ENCODE measurements at places on chromosomes 4 and X.

GRCh38 chrX:45758319-45758718, 557.6 kb upstream of the DIPK2B start:
- DNase-seq, result peak; percentile 89

- DNase-seq, result no peak
Observed at GRCh38 chrX:13996650-13997049, 33.0 kb downstream of the GEMIN8 start.

- no peak for DNase-seq
Observed at GRCh38 chr4:88573995-88574394, 18.3 kb upstream of the HERC3 start.

DNA sequence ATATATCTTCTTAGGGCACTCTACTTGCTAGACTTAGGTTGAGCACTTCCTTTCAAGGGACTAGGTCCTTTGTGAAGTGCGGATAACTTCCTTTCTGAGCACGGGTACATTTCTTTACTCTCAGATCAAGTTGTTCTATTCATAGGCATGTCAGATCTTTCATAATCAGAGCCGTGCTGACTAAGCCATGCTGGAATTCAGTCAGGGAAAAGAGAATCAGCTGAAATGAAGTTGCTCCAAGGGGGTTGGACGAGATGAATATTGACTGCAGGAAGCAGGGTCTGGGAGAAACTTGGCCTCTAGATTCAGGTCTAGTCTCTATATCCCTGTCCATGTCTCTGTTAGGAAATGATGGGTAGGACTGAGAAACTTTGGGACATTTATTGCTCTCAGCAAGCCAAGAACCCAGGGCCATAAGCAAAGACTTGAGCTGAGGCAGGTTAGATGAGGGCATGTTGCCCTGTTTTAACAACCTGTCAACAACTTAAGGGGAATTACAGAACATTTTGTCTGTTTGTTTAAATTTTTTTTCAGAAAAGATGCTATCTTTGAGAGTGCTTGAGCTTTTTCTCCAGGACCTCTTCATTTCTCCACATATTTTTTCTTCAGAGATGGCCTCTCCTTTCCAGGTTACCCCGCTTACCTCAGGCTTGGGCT, 28.3 kb downstream of the AREG start:
- no peak for DNase-seq

DNA sequence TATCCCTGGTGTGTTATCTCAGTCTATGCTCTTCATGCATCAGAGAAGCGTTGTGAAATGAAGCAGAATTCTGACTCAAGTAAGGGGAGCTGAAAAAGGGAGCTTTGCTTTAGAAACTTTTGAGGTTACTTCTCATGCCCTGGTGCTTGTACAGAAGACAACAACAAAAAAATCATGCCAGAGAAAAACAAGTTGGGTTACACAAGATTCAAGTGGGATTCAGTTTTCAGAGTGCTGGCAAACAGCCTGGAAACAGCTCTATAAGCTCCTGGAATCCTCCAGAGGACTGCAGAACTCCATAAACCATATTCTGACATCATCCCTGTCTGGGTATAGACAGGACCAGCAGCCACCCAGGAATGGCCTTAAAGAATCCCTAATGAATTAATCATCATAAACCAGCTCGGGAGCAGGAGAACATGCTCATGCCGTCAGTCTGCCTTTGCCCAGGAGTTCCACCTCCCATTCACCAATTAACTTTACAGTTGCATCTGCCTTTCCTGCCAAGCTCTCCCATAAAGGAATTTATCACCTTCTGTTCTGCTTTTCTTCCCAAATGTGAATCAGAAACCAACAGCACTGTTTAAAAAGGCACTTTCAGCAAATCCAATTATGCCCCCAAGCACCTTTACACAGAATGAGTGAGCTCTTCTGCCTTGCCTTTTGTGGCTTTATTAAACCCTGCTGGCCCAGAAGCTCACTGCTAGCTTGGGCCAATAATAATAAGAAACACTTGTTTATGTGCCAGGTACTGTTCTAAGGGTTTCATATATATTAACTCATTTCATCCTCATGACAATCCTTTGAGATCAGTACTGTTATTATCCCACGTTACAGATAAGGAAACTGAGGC, 54.5 kb upstream of the FBXW7 start:
- DNase-seq, result no peak

GRCh38 chrX:39456894-39457604, 640.7 kb downstream of the BCOR start:
- DNase-seq, result no peak

DNA sequence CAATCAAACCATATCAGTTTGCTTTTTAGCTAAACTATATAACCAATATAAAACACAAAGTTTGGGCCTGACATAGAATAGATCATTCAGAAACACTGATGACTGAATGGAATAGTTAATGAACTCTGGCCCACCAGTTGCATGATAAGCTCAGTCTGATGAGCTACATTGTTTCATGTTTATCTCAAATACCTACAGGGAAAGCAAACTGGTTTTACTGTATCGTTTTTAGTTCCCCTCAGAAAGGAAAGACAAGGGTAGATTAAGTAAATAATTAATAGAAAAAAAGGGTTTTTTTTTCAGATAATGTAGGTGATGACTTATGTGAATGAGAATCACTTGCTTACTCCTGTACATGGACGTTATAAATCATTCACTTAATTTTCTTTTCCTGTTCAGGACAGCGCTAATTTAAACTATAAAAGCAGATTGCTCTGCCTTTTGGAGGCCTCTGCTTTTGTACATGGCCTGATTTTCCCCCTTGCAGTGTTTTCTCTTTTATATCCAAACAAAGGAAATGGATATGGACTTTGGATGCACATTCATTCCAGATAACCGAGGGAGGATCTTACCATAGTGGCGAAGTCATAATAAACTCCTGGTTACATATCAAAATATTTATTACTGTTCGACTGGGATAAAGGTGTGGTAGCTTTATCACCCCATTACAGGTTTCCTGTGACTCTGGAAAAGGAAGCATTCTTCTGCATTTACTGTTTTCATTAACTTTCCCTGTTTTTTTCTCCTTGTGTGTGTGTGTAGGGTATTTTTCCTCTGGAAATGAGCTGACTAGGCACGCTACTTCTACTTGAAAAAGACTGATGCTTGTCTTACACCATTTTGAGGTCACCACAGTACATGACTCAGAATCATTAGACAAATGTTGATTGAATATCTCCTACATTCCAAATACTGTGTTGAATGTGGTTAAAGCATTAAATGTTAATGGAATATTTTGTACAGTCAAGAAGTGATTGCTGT, 373.1 kb upstream of the HS3ST1 start:
- DNase-seq, result no peak

DNA sequence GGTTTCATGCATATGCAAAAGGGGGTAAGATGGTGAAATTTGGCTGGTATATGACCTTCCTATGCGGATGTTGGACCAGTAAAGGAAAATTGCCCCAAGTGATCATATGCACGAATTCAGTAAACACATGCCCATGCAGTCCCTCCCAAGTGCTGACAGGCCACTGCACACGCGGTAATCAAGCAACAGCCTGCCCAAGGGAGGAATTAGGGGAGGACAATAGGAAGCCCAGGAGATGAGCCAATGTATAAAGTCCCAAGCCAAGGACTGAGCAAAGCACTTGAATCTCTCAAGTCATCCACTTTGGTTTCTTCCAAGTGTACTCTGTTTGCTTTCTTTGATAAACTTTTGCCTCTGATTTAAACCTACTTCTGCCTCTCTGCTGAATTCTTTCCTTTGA, 21.1 kb downstream of the MAGEB16 start:
- DNase-seq, result no peak

- DNase-seq, result no peak
Observed at GRCh38 chr4:173039617-173040577, 128.7 kb upstream of the GALNT7 start.

- peak; percentile 21 for DNase-seq
Observed at GRCh38 chrX:19554786-19555185, 39.5 kb upstream of the MAP3K15 start.

DNA sequence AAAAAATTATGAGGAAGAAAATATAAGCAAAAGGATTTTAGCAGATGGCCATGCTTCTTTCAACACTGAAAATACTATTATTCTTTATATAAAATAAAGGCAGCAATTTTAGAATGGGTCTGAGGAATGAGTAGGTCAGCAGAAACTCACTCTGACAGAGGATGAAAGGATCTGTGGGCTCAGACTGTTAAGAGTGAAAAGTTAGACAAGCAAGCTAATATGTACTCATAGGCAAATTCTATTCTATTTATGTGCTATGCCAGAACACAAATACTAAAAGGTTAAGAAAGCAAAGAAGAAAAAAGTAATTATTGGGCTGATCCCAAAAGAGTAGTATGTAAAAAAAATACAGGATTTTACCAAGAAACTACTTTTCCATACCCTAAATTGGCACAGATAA, 13.9 kb downstream of the LCORL start:
- no peak for DNase-seq

- DNase-seq, result no peak
Observed at GRCh38 chr4:104942990-104943743, 203.5 kb upstream of the TET2 start.

- no peak for DNase-seq
Observed at GRCh38 chr4:48139691-48140090, 5.6 kb upstream of the TXK start.

DNA sequence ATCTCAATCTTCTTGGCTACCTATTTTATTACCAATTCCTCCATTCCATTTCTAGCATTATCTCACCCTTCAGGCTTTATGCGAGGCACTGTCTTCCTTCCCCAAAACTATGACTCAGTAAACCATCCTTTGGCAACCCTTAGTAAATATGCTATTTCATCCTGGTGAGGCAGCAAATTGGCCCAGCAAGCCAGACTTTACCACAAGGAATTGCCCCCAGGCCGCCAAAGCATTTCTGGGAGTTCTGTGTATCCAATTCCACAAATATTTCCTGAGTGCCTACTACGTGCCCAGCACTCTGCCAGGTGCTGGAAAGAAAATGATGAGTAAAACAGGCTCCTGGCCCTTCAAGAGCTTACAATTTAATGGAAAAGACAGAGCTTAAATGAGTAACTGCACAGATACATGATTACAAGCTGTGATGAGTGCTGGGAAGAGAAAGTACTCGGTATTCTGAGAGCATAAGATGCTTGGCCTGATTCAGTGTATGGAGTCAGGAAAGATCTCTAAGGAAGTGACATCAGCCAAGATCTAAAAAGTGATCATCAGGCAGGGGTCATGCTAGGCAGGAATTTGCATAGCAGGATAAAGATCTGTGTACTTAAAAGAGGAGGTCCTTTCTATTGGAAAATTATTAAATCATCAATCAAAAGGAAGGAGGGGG, 193.8 kb downstream of the ADAMTS3 start:
- DNase-seq, result no peak

DNA sequence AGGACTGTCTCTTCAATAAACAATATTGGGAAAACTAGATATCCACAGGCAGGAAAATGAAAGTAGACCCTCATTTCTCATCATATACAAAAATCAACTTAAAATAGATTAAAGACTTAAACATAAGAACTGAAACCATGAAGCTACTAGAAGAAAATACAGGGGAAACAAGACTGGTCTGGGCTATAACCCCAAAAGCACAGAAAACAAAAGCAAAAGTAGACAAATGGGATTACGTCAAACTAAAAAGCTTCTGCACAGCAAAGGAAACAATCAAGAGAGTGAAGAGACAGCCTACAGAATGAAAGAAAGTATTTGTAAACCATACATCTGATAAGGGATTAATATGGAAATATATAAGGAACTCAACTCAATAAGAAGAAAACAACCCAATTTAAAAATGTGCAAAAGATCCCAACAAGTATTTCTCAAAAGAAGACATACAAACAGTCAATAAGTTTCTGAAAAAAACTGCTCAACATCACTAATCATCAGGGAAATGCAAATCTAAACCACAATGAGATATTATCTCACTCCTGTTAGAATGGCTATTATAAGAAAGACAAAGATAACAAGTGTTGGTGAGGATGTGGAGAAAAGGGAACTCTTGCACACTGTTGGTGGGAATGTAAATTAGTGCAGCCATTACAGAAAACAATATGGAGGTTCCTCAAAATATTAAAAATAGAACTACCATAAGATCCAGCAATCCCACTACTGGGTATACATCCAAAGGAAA, 325.3 kb upstream of the RASGEF1B start:
- no peak for DNase-seq

DNA sequence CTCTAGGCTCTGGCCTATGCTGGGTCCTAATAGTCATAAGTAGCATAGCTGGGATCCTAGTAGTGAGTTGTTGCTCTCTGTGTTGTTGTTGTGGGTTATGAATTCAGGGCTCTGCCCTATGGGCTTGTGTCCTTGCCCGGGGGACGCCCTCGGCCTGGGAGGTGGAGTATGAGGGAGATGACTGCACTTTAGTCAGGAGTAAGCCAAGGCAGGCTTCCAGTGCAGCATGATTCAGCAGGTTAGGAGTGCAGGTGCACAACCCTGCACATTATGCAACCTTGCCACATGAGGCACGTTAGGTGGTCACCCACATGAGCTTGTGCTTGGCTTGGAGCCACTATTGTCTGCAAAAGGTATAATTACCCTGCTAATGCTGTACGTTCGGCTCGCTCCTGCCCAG, 58.4 kb upstream of the CCDC149 start:
- DNase-seq, result no peak

DNA sequence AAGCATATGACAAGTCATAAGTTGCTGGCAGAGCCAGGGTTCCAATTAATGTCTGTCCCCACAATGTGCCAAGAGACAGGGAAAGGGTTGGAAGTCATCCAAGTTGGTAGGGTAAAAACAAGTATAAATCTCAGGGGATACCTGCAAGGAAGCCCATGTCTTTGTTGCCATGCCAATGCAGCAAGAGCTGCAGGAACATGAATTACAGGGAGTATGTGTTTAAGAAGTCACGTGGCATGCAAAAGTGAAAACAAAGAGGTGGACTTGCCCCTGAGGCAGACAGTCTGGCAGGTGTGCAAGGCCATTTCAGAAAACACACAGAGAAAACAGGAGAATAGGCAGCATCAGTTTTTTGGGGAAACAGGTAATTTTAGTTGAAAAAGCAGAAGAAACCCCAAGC, 29.4 kb downstream of the C4orf51 start:
- DNase-seq, result no peak

DNA sequence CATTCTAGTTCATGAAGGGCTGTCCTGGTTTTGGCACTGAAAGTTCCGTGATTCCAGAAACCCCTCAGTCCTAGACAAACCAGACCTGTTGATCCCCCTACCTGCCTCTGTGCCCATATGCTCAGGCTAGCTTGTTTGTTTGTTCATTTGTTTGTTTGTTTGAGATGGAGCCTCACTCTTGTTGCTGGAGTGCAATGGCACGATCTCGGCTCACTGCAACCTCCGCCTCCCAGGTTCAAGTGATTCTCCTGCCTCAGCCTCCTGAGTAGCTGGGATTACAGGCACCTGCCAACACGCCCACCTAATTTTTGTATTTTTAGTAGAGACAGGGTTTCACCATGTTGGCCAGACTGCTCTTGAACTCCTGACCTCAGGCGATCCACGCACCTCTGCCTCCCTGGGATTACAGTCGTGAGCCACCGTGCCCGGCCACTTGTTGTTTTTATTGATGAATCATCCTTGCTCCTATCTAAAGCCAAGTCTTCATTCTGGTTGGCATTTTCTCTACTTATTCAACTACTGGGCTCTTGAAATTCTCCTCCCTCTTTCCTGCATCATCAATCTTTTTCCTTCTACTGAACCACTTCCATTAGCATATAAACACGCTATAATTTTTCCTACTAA, 86.3 kb upstream of the BMP2K start:
- DNase-seq, result no peak

Data from T-helper 1 cell (primary cell).